ENCODE measurements at places on chromosomes 1 and 21. TPM values are rescaled to one million over a fixed set of nuclear protein-coding genes. Genes with fewer than 3 reads are reported as not detected.

HHAT gene
- total RNA-seq = 7.9 TPM

RAB7B gene
- total RNA-seq = 12.6 TPM

CBR3 gene
- total RNA-seq = 5.8 TPM

CHIT1 gene
- not detected for total RNA-seq

FTCD gene
- total RNA-seq = 0.78 TPM

WNT3A gene
- not detected for total RNA-seq

USH2A gene
- not detected for total RNA-seq

PHLDA3 gene
- total RNA-seq = 33.3 TPM

SLAMF1 gene
- 0.81 TPM for total RNA-seq

DNA sequence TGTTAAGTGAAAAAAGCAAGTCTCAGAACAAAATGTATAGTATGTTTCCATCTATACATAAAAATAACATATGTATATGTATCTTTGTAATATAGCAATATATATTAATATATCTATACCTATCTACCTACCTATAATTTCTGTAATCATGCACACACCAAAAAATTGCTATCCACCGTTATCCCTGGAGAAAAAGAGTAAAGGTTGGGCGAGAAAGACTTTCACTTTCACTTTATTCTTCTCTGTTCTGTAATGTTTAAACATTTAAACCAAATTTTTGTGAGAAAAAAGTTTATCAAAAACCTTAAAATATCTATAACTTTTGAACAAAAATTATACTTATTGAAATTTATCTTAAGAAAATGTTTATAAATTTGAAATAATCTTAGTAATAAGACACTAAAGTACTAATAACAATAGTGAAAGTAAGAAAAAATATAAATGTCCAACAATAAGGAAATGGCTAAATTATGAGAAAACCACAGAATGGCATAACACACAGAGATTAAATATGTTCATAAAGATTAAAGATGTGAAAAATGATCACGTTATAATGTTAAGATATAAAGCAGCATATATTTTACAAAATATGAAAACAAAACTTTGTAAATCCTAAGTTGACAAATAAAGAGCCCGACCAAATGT, 74.0 kb upstream of the LRRC53 start:
- DNase-seq = no peak

DNA sequence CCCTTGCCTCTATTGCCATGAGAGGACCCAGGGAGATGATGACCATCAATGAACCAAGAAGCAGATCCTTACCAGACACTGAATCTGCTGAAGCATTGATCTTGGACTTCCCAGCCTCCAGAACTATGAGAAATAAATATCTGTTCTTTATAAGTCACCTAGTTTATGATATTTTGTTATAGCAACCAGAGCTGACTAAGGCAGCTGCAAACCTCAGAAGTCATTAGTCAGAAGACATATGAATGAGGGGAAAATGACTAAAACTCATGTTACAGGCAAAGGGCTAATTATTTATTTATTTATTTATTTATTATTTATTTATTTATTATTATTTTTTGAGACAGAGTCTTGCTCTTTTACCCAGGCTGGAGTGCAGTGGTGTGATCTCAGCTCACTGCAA, 321.1 kb downstream of the TGFB2 start:
- no peak for DNase-seq

GRCh38 chr1:5690291-5690690, 301.9 kb downstream of the NPHP4 start:
- DNase-seq = no peak

- DNase-seq = no peak
Observed at GRCh38 chr1:21704145-21704544, 35.0 kb upstream of the RAP1GAP start.

- DNase-seq = no peak
Observed at GRCh38 chr1:17582124-17582774, 42.8 kb downstream of the ARHGEF10L start.

- DNase-seq = no peak
Observed at GRCh38 chr21:33249331-33250002, 16.7 kb upstream of the IL10RB start.

GRCh38 chr1:4150262-4150661, 250.2 kb upstream of the C1orf174 start:
- DNase-seq = no peak

- no peak for DNase-seq
Observed at GRCh38 chr1:24759492-24759891, 14.2 kb downstream of the CLIC4 start.

DNA sequence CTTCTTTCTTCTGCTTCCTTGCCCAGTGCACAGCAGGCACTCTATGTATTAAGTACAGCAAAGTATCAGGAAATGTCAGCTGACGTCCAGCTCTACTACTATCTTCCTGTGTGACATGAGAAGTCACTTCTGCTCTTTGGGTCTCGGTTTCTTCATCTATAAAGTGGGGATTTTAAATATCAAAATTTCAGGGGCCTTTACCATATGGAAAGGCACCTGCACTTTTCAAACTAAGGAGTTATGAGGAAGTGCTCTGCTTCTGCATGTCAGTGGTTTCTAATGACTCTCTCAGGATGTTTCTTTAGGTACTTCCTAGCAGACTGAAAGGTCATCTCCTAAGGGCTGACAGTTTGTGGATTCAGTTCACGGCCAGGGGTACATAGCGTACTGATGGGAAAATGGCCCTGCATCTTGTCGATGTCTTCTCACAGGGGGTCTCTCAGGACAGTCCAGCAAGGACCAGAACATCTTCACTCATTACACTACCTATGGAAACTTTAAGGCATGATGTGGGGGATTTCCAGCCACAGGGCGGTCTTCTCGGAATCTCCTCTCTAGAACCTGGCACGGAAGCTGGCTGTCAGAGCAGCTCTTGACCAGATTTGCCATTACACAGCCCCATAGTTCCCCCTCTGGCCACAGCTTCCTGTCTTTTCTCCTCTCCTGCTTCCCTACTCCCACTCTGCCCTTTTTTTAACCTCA, 42.0 kb upstream of the MTF1 start:
- DNase-seq = no peak

GRCh38 chr1:235902677-235903542, 36.2 kb upstream of the LYST start:
- DNase-seq = peak; percentile 98

DNA sequence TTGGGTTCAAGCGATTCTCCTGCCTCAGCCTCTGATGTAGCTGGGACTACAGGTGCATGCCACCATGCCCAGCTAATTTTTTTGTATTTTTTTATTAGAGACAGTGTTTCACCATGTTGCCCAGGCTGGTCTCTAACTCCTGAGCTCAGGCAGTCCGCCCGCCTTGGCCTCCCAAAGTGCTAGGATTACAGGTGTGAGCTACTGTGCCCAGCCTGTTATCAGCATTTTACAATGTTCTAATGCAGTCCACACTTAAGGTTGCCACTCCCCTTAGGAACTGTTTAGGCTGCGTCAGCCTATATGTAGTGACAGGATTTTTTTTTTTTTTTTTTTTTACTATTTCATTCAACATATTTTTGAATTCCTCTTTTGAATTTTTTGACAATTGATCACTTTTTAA, 30.2 kb downstream of the AGPAT3 start:
- no peak for DNase-seq

DNA sequence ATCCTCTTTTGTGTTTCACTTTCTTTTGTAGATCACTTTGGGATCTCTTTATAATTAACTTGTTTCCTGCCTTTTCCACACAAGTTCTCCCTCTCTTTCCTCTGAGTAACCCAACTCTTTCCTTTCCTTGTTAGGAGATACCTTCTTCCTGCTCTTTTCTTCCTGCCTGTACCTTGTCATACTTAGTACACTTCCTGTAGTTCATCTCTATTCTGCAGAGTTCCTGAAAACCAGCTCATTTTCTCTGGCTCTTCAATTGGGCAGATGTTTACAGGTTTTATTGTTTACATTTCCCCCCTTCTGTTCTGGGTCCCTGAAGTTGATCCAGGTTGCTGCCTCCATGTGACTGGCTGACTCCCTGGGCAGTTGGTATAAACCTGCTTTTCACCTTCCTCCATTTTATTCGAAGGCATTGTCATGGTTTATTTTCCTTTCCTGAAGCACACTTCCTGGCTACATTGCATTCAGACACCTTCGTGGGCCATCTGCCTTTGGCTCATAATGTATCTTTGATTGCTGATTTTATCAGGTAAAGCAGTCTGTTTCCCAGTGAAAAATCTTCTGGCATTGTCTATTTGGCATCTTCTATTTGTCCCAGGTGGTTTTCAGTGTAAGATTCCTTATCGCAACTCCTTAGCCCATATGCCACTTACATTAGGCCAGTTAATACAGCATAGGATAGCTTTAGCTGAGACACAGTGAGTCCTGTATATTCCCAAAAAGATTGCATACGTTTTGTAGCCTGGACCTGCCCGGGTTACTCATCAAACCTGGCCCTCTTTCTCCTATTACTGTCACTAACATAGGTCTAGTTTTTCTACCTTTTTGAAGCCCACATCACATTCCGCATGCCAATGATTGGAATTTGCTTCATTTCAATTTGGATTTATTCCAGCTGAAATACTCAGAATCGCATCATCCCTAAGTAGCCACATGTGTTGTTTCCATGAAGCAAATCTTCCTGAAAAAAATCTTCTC, 15.4 kb downstream of the CTH start:
- DNase-seq = no peak

All from thyroid gland (tissue), 4 donors.